Lung (tissue), 17 donors: ENCODE measurements at places on chromosomes 11 and 22.

GRCh38 chr11:17550450-17551346 is 3.6 kb downstream of the OTOG start:
- no peak for DNase-seq

DNA sequence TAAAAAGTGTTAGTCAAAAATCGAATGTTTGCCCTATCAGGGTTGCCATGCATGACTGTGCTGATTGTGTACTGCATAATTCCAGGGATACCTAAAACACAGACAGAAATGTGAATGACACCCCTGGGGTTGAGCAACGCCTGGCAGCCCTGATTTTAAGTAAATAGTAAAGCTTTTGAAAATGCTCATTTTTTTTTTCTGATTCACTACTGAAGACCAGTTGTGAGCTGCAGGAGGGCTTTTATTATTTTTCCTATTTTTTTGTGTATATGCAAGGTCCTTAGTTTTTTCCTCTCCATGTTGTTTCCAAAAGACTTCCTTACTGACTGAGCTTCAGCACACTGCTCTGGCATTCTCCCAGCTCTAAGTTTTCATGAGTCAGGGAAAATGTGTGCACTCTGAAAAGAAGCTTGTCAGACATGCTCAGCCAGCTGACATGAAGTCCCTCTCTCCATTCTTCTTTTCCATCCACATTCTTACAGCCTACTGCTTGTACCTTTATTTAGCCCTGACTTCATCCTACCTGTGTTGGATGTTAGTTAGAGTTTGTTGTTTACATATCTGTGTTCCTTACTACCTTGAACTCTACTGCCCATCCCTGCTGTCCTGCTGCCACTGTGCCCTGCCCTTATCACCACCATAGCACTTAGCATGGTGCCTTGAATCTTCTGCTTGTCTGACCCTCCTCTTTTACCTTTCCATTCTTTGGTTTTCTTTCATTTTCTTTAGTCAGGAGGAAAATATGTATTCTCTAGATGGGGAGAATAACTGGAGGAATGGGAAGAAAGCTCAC is 79.5 kb downstream of the HORMAD2 start:
- peak; percentile 88 for DNase-seq

DNA sequence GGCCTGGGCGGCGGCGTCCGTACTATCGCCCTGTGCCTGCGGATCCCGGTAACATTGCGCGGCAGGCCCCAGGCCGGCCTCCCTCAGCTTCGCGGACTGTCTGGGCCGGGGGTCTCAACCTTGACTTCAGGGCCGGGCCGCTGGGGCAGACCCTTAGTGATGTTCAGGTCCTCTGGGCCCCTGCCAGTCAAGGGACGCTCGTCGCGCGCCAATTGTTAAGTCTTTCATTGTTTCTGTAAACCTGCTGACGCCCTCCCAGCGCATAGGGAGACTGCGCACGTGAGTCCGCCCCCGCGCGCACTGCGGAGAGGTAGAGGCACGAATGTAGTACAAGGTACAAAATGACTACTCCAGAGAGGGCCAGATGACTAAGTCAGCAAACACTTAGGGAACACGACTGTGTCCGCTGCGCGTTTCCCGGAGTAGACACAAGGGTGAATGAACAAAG is 451 bp upstream of the HDHD5 start:
- no peak for DNase-seq

DNA sequence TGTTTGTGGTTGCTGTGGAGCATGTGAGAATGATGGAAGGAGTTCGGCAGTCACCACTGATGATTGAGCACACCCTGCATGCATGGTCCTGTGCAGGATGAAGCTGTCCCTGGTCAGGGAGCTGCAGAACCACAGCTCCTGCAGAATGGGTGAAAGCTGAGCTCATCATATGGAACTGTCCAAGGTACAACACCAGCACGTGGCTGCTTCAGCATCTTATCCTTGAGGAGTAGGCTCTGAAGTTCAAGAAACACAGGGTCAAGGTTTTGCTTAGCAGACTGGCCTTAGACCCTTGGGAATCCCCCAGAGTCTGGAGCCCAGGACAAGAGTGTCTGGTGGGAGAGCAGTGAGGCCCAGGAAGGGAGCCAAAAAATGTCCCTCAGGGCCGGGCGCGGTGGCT is 182.4 kb upstream of the LARGE1 start:
- no peak for DNase-seq

DNA sequence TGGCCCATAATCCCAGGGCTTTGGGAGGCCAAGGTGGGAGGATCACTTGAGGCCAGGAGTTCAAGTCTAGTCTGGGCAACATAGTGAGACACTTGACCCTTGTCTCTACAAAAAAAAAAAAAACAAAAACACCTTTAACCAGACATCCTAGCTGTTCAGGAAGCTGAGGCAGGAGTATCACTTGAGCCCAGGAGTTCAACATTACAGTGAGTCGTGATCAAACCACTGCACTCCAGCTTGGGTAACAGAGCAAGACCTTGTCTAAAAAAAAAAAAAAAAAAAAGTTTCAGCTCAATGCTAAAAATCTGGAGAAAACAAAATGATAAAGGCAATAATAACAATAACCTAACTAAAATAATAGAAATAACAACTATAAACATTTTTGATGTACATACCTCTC is 22.6 kb upstream of the APLP2 start:
- DNase-seq = no peak

- DNase-seq = peak; percentile 82
Observed at GRCh38 chr11:91790346-91791170, 434.1 kb upstream of the FAT3 start.

- DNase-seq = no peak
Observed at GRCh38 chr22:35615156-35615555, 2.0 kb downstream of the MB start.

GRCh38 chr11:6705905-6706535 is 22.9 kb upstream of the MRPL17 start:
- DNase-seq = peak; percentile 79

- no peak for DNase-seq
Observed at GRCh38 chr11:46456269-46457001, 64.9 kb upstream of the CHRM4 start.

DNA sequence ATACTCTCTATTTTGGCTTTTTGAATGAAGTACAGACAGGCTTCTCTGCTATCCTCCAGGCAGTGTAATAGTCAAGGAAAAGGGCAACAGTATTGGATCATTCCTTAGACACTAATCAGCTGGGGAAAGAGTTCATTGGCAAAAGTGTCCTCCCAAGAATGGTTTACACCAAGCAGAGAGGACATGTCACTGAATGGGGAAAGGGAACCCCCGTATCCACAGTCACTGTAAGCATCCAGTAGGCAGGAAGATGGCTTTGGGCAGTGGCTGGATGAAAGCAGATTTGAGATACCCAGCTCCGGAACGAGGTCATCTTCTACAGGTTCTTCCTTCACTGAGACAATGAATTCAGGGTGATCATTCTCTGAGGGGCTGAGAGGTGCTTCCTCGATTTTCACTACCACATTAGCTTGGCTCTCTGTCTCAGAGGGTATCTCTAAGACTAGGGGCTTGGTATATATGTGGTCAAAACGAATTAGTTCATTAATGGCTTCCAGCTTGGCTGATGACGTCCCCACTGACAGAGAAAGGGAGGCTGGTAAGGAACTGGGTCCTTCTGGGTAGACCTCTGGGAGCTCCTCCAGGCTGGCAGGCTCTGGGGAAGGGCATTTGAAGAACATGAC is 5.2 kb downstream of the XBP1 start:
- no peak for DNase-seq

- no peak for DNase-seq
Observed at GRCh38 chr22:44665115-44665514, 36.9 kb upstream of the PRR5 start.
